ENCODE measurements at places on chromosomes 6 and 20.
A peak's percentile ranks its signal among the peaks of the same experiment; 100 is the strongest.

- DNase-seq, result no peak
Measured at GRCh38 chr6:162491637-162492036, 235.9 kb downstream of the PRKN start.

GRCh38 chr20:53628076-53628475, 34.4 kb upstream of the ZNF217 start:
- peak; percentile 26 for DNase-seq

GRCh38 chr20:45963059-45964005, 8.7 kb downstream of the ZNF335 start:
- peak; percentile 61 for DNase-seq

DNA sequence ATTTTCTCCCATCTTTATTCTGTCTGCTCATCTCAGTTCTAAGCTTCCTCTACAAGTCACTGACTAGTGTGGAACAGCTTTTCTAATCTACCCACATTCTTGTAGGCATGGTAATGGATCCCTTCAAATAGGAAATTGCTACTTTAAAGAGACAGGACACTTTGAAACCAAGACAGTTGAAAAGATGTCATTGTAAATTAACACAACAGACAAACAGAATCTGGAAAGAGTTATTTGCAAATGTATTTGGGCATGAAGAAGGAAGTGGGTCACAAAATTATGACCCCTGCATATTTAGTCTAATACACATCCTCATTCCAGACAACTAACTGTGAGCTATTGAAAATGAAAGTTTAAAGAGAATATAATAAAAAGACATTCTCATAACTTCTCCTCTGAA, 298.2 kb upstream of the MARCKS start:
- DNase-seq, result no peak

GRCh38 chr6:116764961-116765841, at the start of gene FAM162B:
TSS of gene FAM162B (minus strand) at chr6:116765719. CDS start at chr6:116765576, 143 bp downstream.
- no peak for DNase-seq

- DNase-seq, result no peak
Measured at GRCh38 chr20:31523361-31524283, 9.4 kb downstream of the HM13 start.

DNA sequence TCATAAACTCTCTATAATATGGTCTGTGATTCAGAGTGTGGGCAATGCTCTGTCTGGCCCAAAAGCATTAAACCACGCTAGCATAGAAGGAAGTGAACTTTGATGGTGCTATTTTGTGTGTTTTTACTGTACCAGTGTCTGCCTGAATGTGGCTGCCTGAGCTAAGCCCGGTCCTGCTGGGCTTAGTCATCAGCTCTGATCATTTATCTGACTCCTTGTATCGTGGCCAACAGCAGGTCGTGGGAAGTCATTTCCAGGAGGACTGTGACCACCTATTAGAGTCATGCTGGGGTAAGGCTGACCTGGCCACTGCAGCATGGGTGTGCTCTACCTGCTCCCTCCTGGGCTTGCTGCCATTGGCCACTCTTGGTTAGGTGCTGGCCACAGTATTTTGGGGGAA, 239.1 kb upstream of the CEP162 start:
- DNase-seq, result no peak

GRCh38 chr6:26332408-26332807, 32.6 kb upstream of the BTN3A2 start:
- no peak for DNase-seq

DNA sequence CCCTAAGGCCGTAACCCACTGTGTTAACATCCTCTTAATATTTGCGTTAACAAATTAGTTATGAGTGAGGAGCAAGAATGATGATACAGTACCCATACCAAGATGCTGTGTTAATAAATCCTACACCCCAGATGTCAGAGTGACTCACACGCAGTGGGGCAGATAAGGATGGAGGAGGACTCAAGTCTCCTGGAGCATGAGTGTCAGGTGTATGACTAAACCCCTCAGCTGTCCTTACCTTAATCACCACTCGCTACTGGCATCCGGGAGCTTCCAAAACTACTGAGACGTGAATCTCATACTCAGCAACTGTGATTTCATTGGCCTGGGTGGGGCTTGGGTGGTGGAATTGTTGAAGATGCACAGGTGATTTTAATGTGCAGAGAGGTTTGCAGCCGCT, 131.3 kb upstream of the MTHFD1L start:
- no peak for DNase-seq

DNA sequence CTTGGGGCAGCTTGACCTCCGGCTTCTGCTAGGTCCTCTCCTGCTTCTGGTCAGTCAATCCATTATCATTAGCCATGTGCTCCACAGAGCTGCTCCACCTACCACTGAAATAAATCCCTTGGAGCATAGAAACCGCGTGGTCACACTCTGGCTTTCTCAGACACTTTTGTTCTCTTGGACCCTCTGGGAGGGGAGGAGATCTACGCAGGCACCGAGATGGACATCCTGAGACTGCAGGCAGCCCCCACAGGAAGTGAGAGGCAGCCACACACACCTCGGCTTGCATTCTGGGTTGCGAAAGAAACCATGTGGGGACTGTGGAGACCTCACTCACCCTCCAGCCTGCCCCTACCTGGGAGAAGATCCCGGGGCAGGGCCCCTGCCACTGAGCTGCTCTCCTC, 79.5 kb downstream of the FYN start:
- DNase-seq, result no peak

DNA sequence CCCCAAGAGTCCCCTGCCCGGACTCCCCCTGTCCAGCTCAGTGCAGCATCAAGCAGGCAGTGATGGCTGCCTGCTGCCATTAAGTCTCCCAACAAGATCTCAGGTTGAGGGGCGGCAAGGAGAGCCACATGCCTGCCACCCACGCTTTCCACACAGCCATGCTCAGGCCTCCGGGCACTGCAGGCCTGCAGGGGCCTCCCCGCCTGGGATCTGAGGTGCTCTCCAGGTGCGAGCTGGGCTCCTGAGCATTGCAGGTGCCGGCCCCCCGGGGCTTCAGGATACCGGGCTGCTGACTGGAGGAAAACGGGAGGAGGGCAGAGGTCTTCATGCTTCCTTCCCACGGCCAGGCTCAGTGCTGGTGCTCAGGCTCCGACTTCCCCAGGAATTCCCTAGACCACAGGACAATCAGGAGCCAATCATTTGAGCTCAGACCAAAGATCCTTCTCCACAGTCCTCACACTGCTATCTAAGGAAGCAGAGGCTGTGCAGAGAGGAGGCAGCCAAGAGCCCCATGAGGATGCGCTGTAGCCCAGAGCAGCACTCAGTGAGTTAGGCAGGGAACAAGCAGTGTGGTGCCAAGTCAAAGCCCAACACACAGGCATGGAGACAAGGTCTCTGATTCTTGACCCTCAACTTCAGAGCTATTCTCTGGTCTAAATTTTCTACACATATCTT, 52.7 kb downstream of the PYGB start:
- no peak for DNase-seq

DNA sequence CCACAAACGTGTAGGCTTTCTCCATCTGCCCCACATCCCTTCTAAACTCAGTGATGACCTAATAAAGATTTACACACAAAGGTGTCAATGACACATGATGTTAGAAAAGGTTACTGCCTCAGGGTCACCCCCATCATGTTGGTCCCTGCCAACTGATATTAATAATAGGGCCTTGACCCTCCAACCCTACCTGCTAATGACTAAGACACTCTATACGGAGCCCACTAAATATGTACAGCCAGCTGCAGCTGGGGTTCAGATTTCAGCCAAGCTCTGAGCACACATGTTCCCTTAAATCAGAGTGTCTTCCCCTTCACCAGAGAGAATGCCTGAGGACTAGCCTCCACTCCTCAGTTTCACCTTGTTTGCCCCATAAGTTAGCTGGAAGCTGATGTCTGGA, 67.4 kb upstream of the SNRPB2 start:
- DNase-seq, result no peak

DNA sequence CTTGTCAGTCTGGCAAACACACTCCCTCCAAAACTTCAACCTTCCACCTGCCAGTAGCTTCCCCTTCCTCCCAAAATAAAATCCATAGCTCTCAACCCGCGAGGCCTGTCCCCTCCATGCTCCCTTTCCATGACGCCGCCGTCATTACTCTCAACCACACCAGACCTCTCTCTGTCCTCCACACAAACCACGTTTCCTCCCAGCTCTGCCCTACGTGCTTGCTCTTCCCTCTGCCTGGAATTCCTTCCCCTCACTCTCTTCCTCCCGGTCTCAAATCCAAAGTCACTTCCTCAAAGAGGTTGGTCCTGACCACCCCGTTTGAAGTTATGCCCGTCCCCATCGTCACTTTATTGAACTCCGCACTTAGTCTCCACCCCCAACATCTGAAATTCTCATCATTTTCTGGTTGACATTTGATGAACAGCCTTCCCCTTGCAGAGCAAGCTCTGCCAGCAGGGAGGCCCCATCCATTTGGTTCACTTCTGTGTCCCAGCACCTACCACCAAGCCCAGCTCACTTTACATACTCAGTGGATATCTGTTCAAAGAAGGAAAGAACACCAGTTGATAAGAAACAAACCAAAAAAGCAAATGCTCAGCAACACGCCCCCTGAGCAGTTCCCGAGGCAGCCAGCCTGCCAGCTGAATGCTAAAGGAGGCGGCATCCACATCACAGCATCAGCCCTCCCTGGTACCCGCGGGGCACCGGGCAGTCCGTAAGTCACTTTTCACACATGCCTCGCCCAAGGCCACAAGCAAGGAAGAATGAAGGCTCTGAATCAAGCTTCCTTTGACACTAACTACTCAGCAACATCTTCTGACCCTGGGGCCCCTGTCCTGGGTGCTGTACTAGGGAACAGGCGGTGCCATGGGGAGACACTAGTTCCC, 125.0 kb downstream of the NFATC2 start:
- DNase-seq, result no peak

GRCh38 chr6:49454787-49455709, 8.0 kb downstream of the MMUT start:
- DNase-seq, result no peak
